ENCODE measurements at places on chromosomes 12 and 14.
A peak's percentile ranks its signal among the peaks of the same experiment; 100 is the strongest.

DNA sequence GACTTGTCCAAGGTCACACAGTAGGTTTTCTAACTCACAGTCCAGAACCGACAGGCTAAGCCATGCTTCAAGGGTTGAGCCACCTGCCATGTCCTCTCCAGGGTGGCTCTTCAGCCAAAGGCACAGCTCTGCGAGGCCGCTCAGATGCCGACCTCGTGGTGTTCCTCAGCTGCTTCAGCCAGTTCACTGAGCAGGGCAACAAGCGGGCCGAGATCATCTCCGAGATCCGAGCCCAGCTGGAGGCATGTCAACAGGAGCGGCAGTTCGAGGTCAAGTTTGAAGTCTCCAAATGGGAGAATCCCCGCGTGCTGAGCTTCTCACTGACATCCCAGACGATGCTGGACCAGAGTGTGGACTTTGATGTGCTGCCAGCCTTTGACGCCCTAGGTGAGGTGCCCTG, 12.7 kb upstream of the OAS2 start:
- DNase-seq = no peak

DNA sequence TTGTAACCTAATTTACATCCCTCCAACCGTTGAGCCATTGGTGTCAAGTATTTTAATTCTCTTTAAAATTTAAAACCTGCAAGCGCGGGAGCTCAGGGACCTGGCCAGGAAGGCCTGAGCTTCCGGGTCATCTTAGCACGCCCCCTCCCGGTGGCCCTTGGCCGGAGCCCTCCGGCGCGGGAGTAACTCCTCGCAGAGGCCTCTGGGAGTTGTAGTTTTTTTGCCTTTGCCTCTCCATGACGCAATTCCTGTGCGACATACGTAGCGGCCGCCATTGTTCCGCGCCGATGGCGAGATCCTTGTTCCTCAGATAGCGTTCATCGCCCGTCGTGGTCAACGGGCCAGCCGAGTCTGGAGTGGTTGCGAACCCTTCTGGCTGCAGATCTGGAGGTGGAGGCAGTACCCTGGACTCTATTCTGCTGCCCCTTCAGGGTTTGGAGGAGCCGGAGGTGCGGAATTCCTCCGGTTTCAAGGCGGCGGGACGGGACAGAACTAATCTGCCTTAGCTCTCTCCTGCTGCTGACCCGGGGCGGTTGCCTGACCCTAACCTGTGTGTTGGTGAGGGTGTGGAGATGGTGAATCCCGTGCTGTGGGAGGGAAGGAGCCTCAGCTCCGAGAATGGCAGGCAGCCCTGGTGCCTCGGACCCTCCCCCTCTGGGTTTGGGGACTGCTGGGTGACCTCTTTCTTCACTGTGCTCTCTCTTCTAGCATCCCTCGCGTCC, at the start of gene ZNF268:
Gene ZNF268 (plus strand): TSS at position 258 of the 722 bp plus-strand sequence. CDS start 503 bp downstream, outside the sequence.
- peak; percentile 94 for DNase-seq

DNA sequence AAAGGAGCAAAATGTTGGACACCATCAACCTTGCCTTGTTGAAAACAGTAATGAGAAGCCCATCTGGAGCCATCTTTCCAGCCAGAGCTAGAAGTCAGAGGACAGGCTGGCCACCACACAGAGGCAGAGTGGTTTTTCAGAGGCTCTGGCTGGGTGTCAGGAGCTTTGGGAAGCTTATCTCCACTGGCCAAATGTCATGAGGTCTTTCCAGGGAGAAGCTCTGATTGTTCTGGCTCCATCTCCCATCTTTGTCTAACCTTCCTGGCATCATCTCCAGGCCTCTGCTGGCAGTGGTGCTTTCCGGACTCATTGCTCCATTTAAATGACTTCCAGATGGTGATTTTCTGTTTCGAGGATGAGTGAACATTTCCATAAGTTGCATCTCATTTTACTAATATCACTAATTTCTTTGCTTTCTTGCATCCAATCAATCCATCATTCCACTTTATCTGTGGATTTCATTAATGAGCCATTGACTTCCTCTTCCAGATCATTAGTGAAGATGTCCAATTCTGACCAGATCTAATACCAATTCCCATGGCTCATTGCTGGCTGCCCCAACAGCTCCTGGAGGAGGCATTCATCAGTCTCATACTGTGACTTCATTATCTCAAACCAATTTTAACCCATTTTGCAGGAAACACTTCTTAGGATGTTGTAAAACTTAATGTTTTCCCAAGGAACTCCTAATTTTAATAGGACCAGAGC, 35.3 kb upstream of the TMTC1 start:
- DNase-seq = no peak

DNA sequence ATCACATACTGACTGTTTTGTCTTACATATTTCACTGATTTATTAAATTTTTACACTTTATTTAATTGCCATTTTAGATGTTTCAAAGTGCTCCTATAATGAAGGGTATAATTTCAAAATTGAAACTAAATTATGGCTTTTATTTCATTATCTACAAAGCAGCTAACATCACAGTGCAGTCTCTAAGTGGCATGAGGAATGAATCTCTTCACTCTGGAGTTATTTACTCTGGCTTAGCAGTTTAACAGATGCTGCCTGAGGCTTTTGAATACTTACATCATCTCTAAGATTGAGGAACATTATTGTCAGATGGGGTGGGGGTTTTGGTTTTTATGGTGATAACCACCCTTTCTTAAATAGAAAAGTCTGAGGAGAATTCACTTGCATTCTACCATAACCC, 386.4 kb downstream of the TRHDE start:
- DNase-seq = no peak

GRCh38 chr12:55652352-55652751, 15.7 kb downstream of the OR10P1 start:
- DNase-seq = no peak

Measured in activated CD4-positive, CD25-positive, alpha-beta regulatory T cell treated with anti-CD3 and anti-CD28 coated beads, Interleukin-2, amount 50 U/mL, for 72 hours (primary cell).